ENCODE measurements at places on chromosomes 2 and 18. TPM values are rescaled to one million over a fixed set of nuclear protein-coding genes. Genes with fewer than 3 reads are reported as not detected.

Gene CXCR4
- total RNA-seq: 0.79 TPM

DNA sequence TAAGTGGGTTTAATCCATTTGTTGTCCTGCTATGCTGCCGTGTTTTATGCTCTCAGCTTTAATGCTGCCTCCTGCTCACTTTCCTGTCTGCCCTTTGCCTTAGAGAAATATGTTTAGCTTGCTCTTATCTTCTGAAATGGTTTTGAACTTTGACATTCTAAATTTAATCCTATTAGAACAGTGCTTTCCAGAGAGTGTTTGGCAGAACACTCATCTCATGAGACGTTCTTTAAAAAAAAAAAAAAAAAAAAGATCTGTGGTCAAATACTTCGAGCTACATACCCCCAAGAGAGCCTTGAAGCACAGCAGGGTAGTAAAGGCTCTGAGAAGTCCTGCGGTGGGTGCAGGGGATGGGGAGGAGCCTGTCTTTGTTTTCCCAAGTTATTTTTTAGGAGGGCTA lies 161.3 kb downstream of the SPP2 start:
- no peak overlapping the region for H3K27ac ChIP-seq
- no peaks in the 10 kb centered on the region for H3K4me1 ChIP-seq
- no peak for DNase-seq
- no peak overlapping the region for H3K4me3 ChIP-seq
- no peaks in the 10 kb centered on the region for H3K27me3 ChIP-seq
- H3K36me3 ChIP-seq: no peaks in the 10 kb centered on the region

- peak; percentile 88 for DNase-seq
- no peaks in the 10 kb centered on the region for H3K36me3 ChIP-seq
- no peak overlapping the region for H3K4me3 ChIP-seq
- no peaks in the 10 kb centered on the region for H3K27me3 ChIP-seq
- H3K4me1 ChIP-seq: no peaks in the 10 kb centered on the region
- H3K27ac ChIP-seq: no peak overlapping the region
These were observed 18.6 kb upstream of the NCL start for GRCh38 chr2:231482806-231483391.

Gene CRYGD
- total RNA-seq: not detected

Gene SCN2A
- total RNA-seq: 0.46 TPM

- no peak for DNase-seq
- H3K27me3 ChIP-seq: no peaks in the 10 kb centered on the region
- no peak overlapping the region for H3K4me3 ChIP-seq
- no peaks in the 10 kb centered on the region for H3K36me3 ChIP-seq
- H3K4me1 ChIP-seq: no peaks in the 10 kb centered on the region
These were observed 110.2 kb downstream of the TDRD15 start for GRCh38 chr2:21234001-21234400.

Gene GULP1
- total RNA-seq: 124 TPM

DNA sequence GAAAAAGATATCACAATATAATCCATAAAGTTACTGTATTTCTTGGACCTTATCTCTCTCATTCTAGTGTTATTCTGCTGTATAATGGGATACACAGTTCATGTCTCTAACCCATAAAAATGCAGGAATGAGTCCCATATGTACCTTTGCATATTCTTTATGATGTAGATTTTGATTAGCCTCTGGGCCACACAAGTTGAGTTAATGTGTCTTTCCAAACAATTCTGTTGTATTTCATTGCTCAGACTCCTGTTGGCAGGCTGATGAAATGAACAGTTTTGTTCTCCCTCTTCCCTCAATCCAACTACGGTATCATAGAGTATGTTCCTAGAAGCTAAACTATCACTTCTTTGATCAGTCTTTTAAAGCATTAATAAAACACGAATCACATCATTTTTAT lies 113.2 kb upstream of the SATB2 start:
- no peaks in the 10 kb centered on the region for H3K36me3 ChIP-seq
- no peaks in the 10 kb centered on the region for H3K4me1 ChIP-seq
- no peak overlapping the region for H3K27ac ChIP-seq
- no peaks in the 10 kb centered on the region for H3K27me3 ChIP-seq
- DNase-seq: no peak

- no peak overlapping the region for H3K27ac ChIP-seq
- no peak overlapping the region for H3K4me3 ChIP-seq
- no peaks in the 10 kb centered on the region for H3K4me1 ChIP-seq
These were observed 49.3 kb downstream of the DSEL start for GRCh38 chr18:67467188-67467587.

DNA sequence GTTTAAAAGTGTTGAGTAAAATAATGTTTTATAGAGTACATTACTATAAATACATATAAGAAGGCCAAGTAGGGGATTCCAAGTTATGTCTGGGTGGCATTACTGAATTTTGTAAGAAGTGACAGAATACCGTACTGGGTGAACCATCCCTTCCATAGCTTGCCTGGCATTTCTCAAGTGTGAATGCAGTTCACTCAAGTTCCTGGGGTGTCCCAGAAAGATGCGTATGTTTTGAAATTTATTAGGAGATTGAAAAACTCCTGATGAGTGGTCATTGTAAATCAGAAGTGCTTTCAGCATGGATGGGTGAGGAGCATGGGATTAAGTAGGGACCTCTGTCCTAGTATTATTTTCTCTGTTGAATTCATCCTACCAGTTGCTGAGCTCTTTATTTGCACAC lies 103.2 kb downstream of the VAPA start:
- no peak overlapping the region for H3K27ac ChIP-seq
- no peaks in the 10 kb centered on the region for H3K36me3 ChIP-seq
- H3K4me1 ChIP-seq: no peaks in the 10 kb centered on the region
- no peak overlapping the region for H3K4me3 ChIP-seq

- H3K27me3 ChIP-seq: no peaks in the 10 kb centered on the region
- no peaks in the 10 kb centered on the region for H3K36me3 ChIP-seq
- no peak overlapping the region for H3K4me3 ChIP-seq
- H3K27ac ChIP-seq: no peak overlapping the region
These were observed 176.0 kb downstream of the PDE11A start for GRCh38 chr2:177896587-177896986.

GRCh38 chr2:50480507-50480906 lies 551.4 kb downstream of the NRXN1 start:
- H3K27me3 ChIP-seq: no peaks in the 10 kb centered on the region
- no peak overlapping the region for H3K27ac ChIP-seq
- H3K36me3 ChIP-seq: no peaks in the 10 kb centered on the region

Gene SLC5A6
- total RNA-seq: 112 TPM

- H3K4me1 ChIP-seq: no peaks in the 10 kb centered on the region
These were observed 120.3 kb upstream of the TMEM18 start for GRCh38 chr2:797556-797955.

- no peak overlapping the region for H3K4me3 ChIP-seq
- peaks cover 2% of the 10 kb centered on the region for H3K36me3 ChIP-seq
- H3K4me1 ChIP-seq: peaks cover 3% of the 10 kb centered on the region
- no peak overlapping the region for H3K27ac ChIP-seq
- no peaks in the 10 kb centered on the region for H3K27me3 ChIP-seq
These were observed 1367.7 kb upstream of the CELF4 start for GRCh38 chr18:38933322-38933721.

Gene IFT172
- total RNA-seq: 15.5 TPM

Gene UGT1A10
- not detected for total RNA-seq

- no peak overlapping the region for H3K27ac ChIP-seq
- DNase-seq: no peak
- no peaks in the 10 kb centered on the region for H3K27me3 ChIP-seq
- H3K36me3 ChIP-seq: no peaks in the 10 kb centered on the region
- H3K4me1 ChIP-seq: no peaks in the 10 kb centered on the region
- no peak overlapping the region for H3K4me3 ChIP-seq
These were observed 30.5 kb upstream of the NCKAP5 start for GRCh38 chr2:133598769-133599168.

DNA sequence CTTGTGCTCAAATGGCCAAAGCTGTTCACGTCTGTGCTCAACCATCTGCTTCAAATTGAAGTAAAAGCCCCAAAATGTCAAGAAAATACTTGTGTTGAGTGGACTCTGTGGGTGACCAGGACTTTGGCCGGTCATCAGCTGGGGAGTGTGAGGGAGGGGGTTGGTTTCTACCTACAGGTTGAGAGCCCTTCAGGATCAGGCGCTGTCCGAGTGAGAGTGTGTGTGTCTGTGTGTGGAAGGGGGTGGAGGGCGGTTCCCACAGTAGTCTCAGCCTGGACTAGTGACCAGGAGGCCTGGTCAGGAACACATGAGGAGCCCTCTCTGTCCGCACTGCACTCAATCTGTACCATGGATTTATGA lies 34.2 kb downstream of the ATOH8 start:
- H3K27me3 ChIP-seq: no peaks in the 10 kb centered on the region
- H3K4me3 ChIP-seq: no peak overlapping the region
- no peaks in the 10 kb centered on the region for H3K36me3 ChIP-seq
- H3K4me1 ChIP-seq: no peaks in the 10 kb centered on the region
- no peak for DNase-seq

Gene GPR155
- total RNA-seq: 0.35 TPM

DNA sequence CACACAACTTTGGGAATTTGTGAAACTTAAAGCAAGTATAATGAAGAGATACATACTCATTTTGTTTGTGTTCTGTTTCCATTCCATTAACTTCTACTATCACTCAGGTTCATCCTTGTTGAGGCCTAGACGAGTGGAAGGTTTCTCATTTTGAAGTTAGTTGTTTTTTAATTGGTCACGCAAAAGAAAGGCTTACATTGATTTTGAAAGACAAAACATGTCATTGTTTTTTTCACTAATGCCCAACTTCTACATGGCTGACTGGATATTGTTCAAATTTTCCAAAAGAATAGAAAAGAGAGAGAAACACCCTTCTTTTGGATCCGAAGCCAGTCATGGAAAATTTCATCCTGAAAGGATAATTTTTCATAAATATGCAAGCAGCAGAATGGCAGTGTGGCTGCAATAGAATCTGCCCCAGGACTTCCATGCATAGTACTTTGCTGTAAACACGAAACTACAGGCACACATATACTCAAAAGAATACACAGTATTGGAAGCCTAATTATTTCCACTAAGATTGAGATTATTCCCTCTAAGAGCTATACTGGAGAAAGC lies 27.4 kb downstream of the PRKCE start:
- DNase-seq: no peak
- H3K4me3 ChIP-seq: no peak overlapping the region
- H3K27me3 ChIP-seq: no peaks in the 10 kb centered on the region
- peaks cover 2% of the 10 kb centered on the region for H3K4me1 ChIP-seq
- H3K27ac ChIP-seq: no peak overlapping the region

Gene ASB18
- total RNA-seq: not detected

DNA sequence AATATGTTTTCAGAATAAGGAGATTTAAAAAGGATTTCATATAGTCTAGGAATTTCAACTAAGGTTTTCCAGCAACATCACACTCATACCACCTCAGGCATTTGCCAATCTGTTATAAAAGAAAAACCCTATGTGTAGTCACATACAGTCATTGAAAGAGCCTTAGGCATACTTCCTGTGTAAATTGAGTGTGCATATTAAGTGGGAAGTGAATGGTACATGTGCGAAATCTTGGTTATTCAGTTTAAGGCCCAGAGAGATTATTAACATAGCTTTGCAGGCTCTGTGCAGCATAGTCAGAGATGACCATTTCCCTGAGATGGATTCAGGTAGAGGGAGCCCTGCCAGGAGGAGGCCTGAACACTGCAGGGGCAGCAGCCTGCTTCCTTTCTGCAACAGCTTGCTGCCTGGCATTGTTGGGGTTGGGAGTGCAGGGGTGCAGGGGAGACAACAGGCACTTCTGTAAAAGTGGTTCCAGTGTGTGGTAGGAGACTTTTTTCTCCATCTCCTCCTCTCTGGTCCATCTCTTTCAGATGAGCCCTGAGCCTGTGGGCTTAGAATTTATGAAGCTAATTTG lies 100.1 kb upstream of the OSR1 start:
- no peak overlapping the region for H3K4me3 ChIP-seq
- peaks cover 11% of the 10 kb centered on the region for H3K4me1 ChIP-seq
- DNase-seq: no peak
- no peaks in the 10 kb centered on the region for H3K36me3 ChIP-seq
- H3K27me3 ChIP-seq: no peaks in the 10 kb centered on the region
- no peak overlapping the region for H3K27ac ChIP-seq

GRCh38 chr18:39840856-39841481 lies 2114.1 kb upstream of the PIK3C3 start:
- no peaks in the 10 kb centered on the region for H3K27me3 ChIP-seq
- no peak overlapping the region for H3K27ac ChIP-seq
- no peak for DNase-seq

GRCh38 chr18:74930616-74931015 lies 278.3 kb downstream of the PTGR3 start:
- H3K27ac ChIP-seq: no peak overlapping the region
- H3K4me1 ChIP-seq: peaks cover 6% of the 10 kb centered on the region
- H3K27me3 ChIP-seq: no peaks in the 10 kb centered on the region

DNA sequence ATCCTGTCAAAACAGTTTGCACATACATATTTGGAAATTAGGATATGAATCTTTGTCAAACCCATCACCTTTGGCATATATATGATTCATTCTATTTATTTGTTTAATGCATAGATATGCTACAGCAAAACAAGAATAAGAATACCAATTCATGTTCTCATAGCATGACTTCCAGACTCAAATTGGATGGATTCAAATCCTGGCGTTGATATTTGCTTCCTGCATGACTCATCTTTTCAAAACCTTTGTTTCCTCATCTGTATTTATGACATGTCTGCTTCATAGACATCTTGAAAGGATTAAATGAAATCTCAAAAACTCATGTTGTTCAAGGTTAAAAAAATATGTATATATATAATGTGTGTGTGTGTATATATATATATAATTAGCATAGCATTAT lies 261.3 kb downstream of the MBD5 start:
- peaks cover 8% of the 10 kb centered on the region for H3K36me3 ChIP-seq
- no peak overlapping the region for H3K27ac ChIP-seq
- DNase-seq: no peak
- no peaks in the 10 kb centered on the region for H3K4me1 ChIP-seq

Gene AGFG1
- 109 TPM for total RNA-seq

Gene POTEE
- 1.2 TPM for total RNA-seq

GRCh38 chr2:216590780-216591179 lies 42.4 kb upstream of the IGFBP2 start:
- H3K36me3 ChIP-seq: peaks cover 2% of the 10 kb centered on the region
- no peak overlapping the region for H3K27ac ChIP-seq
- H3K4me3 ChIP-seq: no peak overlapping the region
- DNase-seq: peak; percentile 50

DNA sequence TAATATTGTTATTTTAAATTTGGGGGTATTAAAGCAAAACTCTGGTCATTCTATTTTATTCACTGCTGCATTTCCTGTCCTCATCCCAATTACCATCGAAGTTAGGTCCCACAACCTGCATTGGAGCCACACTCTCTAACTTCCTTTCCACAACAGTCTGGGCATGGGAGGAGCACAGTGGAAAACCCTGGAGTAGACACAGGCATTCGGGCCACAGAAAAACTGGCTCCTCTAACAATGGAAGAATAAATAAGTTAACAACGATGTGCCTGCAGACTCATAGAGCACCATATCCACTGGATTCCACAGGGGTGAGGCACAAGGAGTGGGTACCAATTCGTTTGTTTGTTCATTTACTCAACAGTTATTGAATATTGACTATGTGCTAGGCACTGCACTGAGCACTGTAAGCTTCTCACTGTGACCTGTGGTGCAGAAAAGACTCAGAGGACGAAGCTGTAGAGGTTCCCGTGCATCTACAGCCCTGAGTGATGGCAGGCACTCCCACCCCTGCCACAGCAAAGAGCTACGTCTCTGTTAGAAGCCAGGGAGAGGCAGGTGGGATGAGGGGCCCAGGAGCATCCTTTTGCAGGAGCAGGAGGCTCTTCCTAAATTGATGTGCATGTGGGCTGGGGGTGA lies 154.2 kb upstream of the PGAP1 start:
- 0 out of 2 replicates have a peak, but pooled peaks cover 3% of the 10 kb centered on the region for H3K4me1 ChIP-seq
- no peaks in the 10 kb centered on the region for H3K36me3 ChIP-seq
- no peak for DNase-seq
- no peak overlapping the region for H3K27ac ChIP-seq
